ENCODE measurements at places on chromosomes 5 and 9.

DNA sequence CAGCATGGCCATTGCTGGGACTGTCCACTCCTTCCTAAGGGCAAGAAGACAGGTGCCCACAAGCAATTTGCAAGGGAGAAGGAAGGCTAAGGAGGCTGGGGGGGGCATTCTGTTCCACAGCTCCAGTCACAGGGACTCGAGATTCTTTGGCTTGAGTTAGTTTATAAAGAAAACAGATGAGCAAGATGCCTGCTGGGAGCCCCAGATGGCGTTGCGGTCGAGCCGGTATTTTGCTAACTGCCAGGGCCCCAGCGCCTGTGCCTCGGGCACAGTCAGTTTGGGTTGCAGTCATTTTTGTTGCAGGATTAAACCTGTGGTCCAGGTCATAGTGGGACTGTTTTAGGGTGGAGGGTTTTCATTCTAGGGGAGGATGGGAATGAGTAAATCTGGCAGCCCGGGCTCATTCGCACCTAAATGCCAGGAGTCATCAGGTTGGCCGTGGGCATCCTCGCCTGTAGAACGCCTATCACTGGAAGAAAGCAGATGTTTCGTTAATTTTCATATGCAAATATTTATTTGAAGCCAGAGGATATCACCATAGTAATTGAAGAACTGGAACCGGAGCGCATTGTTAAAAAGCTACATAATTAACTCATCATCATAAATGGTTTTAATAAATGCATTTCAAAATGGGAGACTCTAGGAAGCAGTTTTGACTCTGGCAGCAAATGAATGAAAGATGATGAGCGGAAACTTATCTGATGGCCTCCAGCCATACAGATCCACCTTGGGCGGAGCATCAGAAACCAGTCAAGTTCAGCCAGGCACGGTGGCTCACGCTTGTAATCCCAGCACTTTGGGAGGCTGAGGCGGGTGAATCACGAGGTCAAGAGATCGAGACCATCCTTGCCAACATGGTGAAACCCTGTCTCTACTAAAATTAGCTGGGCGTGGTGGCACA lies 87.1 kb upstream of the FCN2 start:
- no peak for DNase-seq

DNA sequence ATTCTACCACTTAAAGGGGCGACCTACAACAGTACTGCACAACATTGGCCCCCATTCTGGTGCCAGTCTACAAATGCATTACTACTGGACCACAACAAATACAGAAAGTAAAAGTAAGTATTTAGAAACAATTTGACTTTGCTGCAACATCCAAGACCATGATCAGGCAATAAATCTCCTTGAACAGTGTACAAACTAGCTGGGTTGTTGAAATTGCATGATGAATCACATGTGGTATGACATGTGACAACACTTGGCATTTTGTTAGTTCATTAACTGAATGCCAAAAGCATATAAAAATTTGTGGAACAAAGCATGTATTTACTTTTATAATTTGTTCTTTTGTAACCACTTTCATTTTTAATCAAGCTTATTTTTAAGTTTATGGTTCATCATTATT lies 270.5 kb downstream of the NFIB start:
- no peak for DNase-seq

- DNase-seq = no peak
Measured at GRCh38 chr5:15932066-15932465, 247.5 kb downstream of the MARCHF11 start.

- DNase-seq = no peak
Measured at GRCh38 chr5:143679777-143680176, 132.2 kb upstream of the HMHB1 start.

GRCh38 chr5:168314735-168315411 lies 23.4 kb downstream of the WWC1 start:
- DNase-seq = no peak

GRCh38 chr5:110072651-110073050 lies 382.9 kb downstream of the MAN2A1 start:
- no peak for DNase-seq

- DNase-seq = no peak
Measured at GRCh38 chr5:177972613-177973012, 23.4 kb downstream of the PROP1 start.

GRCh38 chr9:97567182-97567893 lies 65.8 kb downstream of the TSTD2 start:
- no peak for DNase-seq

- no peak for DNase-seq
Measured at GRCh38 chr9:123912167-123912897, 17.6 kb downstream of the DENND1A start.

DNA sequence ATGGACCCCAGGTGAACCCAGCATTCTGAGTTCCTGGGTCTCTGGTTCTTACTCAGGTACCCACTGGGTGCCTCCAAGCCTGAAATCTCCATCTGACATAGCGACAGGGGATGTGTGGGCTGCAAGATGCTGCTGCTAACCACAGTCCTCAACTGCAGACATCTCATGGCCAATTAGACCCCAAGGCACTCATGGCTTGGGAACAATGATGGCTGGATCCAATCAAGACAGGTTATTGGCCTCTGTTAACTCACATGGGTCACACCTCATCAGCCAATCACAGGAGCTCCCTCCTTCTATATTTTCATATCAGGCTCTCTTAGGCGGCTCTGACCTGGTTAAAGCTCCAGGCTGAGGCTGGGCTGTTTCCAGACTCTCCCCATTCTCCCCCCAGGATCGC lies 57.0 kb downstream of the CXXC5 start:
- no peak for DNase-seq

DNA sequence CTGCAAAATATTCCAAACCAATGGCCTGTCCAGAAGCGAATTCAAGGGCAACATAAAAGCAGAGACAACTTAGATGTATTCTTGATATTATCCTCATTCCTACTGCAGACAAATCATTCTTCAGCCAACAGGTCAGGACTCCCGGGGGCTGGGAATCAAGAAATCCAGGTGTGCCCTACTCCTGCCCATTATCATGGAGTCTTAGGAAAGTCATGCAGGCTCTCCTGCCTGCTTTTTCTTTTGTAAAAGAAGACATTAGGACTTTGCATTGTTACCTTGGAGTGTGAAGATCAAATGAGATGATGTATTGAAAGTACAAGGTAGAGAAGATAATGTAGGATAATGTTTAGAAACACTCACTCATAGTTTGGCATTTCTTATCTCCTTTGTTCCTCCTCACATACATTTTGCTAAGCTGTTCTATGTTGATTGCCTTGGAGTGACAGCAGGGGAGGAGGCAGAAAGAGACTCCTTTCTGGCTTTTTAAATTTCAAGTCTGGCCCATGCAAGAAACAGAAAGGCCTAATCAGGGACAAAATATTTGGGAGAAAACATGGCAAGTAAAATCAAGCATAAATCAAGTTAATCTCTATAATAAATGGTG lies 113.8 kb downstream of the SV2C start:
- DNase-seq = no peak

DNA sequence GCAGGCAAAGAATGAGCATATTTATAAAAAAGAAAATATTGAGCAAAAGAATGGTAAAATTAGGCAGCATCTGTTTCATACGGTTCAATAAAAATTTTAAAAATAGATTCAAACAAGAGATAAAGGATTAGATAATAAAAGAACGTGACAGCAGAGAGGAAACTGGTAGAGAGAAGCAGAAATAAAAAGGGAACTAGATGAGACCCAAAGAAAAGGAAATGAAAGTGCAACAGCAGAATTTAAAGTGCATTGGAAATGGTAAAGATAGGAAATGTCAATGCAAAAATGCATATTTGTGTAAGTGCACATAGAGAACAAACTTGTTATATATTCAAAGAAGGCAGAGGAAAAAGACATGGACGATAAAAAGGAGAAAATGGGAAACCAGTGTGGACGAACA lies 70.2 kb downstream of the SUSD1 start:
- DNase-seq = no peak

- no peak for DNase-seq
Measured at GRCh38 chr5:120507800-120508463, 43.8 kb downstream of the PRR16 start.

- DNase-seq = no peak
Measured at GRCh38 chr5:138466125-138466899, 1.0 kb downstream of the EGR1 start.

GRCh38 chr5:59007460-59008063 lies 424.7 kb downstream of the RAB3C start:
- no peak for DNase-seq

DNA sequence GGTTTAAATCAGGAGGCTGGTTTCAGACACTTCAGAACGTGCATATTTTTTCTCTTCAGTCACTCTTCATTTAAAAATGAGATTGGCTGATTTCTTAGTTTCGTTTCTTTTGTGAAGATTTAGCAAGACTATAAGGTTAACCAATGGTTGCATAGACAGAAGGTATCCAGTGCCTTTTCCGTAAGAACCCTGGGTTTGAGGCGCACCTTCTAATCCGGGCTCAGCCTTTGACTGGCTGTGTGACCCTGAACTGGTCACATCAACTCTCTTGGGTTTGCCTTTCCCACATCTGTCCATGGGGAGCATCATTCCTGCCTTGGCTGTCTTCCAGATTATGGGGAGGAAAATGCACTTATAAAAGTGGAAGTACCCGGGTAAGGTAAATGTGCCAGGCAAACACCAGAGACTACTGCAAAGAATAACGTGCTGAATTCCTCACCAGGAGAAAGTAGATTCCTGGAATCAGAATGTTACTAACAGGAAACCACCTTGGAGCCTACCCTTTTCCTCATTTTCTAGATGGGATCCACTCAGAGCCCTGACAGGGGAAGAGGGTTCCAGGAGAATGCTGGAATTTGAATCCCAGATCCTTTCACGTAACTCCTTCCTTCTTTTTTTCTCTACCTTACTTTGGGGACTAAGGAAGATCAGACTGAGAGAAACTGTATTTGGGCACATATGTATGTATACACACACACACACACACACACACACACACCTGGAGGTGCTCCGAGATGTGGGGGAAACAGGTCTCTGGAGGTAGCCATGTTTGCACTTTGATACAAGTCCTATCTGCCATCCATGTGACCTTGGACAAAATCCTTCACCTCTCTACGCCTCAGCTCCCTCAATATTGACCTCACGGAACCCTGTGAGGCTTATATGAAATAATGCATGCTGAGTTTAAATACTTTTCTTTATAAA lies 6.8 kb downstream of the HAND1 start:
- no peak for DNase-seq

DNA sequence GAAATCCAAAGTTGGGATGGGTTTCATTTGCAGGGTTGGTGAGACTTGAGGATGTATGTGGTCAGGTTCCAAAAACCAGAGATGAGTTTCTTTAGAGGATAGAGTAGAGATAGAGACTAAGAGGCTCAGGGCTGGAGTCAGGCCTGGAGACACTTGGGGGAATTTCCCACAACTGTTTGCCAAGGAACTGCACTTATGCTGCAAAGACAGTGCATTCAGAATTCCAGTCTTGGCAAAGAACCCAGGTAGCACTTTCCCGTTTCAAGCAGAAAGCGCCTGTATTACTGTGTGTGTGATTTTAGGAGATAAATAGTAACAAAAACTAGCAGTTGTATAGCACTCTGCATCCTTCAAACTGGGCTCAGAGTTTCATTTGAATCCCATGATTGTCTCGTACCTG lies 55.4 kb downstream of the SNCAIP start:
- no peak for DNase-seq

- DNase-seq = no peak
Measured at GRCh38 chr5:154218786-154219185, 28.3 kb downstream of the GALNT10 start.

GRCh38 chr9:115880221-115880885 lies 273.2 kb upstream of the PAPPA start:
- DNase-seq = no peak
